ENCODE measurements at places on chromosomes 13 and 19. TPM values are rescaled to one million over a fixed set of nuclear protein-coding genes. Genes with fewer than 3 reads are reported as not detected.

LRCH1 gene
- polyA plus RNA-seq, result 7.5 TPM

GRCh38 chr19:17871878-17872250 is at the start of gene SLC5A5:
Gene SLC5A5 (plus strand): TSS chr19:17871945. CDS start chr19:17872320, 375 bp downstream.
- no peak for DNase-seq

ZNF805 gene
- polyA plus RNA-seq, result 0.46 TPM

B3GNT8 gene
- 6.1 TPM for polyA plus RNA-seq

GRCh38 chr13:33206425-33206824 is 79.1 kb downstream of the STARD13 start:
- no peak for DNase-seq

FUT3 gene
- polyA plus RNA-seq, result 2.0 TPM

GRCh38 chr13:46553521-46553885 is 533 bp downstream of the LRCH1 start:
- no peak for DNase-seq

CBARP gene
- 0.28 TPM for polyA plus RNA-seq

HSD17B14 gene
- polyA plus RNA-seq, result 9.8 TPM

CYP4F2 gene
- polyA plus RNA-seq, result not detected

NKPD1 gene
- polyA plus RNA-seq, result not detected

- no peak for DNase-seq
These were observed 85.3 kb upstream of the FRY start for GRCh38 chr13:31946091-31946770.

GRCh38 chr13:74730556-74731331 is 596.5 kb upstream of the KLF12 start:
- DNase-seq, result no peak

DNA sequence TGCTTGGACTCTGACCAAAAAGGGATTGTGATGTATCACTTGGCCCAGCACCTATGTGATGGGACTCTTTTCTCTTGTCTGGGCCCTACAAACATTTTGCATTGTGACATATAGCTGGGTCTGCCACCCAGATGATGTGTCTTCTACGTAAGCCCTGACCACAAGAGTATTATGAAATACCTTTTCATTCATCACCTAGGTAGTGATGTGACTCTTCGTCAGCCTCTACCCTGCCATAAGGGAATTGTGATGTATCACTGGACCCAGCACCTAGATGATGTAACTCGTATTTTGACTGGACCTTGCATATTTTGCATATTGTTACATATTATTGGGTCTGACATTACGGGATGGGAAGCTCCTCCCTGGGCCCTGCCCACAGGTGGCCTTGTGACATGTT is 29.7 kb upstream of the ZNF681 start:
- no peak for DNase-seq

DNA sequence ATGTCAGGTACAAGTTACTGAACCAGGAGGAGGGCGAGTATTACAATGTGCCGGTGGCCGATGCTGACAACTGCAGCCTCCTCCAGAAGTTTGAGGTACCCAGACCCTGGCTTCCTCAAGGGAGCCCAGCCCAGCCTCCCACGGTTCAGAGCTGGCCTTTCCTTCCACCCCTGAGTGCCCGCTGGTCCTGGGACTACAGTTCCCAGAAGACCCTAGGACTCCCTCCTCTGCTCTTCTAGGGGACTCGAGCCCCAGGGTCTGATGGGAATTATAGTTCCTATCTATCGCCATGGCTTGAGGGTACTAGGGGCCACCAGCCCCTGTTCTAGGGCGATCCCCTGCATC is 11.0 kb downstream of the PRKCG start:
- no peak for DNase-seq

GRCh38 chr19:10182847-10183246 is 11.9 kb downstream of the DNMT1 start:
- DNase-seq, result no peak

TMEM255B gene
- 6.7 TPM for polyA plus RNA-seq

FBXL12 gene
- polyA plus RNA-seq, result 12.3 TPM

CXCL17 gene
- 441 TPM for polyA plus RNA-seq

GRCh38 chr19:35059006-35059798 is 17.7 kb downstream of the HPN start:
- no peak for DNase-seq

DNA sequence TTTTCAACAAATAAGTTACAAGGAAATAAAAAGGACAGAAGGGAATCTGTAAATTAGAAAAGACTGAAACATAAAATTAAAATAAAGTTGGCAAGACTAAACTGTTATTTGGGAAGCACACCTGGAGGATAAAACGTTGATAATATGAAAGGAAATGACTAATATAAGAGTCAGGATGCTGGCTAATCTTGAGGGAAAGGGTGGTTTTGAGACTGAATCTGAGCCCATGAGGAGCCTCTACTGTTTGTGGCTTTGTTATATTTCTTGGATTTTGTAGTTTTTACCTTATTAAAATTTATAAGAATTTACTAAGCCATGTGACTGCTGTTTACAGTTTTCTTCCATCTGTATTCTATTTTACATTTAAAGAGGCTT is 718.0 kb upstream of the SPRY2 start:
- no peak for DNase-seq

DNA sequence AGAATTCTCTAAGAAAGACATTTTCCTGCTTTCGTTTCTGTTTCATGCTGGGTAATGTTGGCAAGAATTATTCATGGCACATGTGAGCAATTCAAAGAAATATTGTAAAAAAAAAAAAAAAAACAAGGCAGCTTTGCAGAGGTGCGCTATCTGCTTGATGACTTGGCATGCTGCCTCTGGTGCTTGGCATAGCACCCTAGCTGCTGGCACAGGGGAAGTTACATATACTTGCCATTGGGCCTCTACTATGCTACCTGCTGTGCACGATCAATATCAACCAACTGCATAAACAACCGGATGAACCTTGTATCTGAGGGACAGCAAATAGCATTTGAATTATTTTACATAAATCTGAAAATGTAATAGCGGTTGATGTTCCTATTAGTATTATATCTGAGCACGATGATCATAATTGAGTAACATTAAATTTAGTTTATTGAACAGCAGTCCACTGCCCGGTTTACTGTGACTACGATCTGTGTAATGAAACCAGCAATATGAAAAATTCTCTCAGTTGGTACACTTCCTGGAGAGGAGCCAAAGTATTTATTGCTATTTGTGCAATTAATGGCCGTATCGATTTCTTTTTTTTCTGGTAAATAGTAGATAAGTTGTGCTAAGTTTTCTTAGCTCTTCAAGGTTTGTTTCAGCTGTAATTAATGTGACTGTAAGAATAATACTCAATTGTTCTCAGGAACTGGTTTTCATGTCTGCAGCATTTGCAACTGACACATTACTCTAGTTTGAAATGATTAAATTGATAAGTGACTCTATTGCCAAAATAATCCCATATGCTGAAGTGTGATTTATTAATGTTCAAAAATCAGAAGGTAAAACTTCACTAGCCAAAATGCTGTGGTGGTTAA is 717.3 kb downstream of the DACH1 start:
- peak; percentile 59 for DNase-seq

- DNase-seq, result peak; percentile 11
These were observed 1157.2 kb downstream of the OLFM4 start for GRCh38 chr13:54185785-54186184.

GRCh38 chr13:105333416-105333815 is 1202.0 kb downstream of the EFNB2 start:
- no peak for DNase-seq

- peak; percentile 60 for DNase-seq
These were observed 16.2 kb upstream of the PRODH2 start for GRCh38 chr19:35828692-35829301.

DNA sequence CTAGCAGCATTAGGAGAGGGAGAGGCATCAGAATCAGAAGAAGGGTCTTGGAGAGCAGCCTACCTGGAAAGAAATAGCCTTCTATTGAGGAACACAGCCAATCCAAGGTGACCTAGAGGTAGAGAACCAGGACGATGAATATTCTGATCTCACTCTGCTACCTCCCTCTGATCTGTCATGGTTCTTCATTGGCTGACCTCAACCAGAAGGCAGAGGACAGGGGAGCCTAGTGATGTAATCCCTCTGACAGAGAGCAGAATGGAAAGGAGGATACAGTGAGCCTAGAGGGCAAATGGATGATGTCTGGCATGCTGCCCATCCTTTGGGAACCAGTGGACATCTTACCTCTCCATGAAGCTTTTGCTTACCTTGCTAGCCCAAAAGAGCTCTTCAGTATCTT is 3.6 kb downstream of the ZNF507 start:
- DNase-seq, result no peak

AMH gene
- 0.50 TPM for polyA plus RNA-seq

- DNase-seq, result peak; percentile 95
These were observed 12.9 kb downstream of the SPC24 start for GRCh38 chr19:11142528-11143171.

GRCh38 chr19:18172331-18173053 is 1.1 kb upstream of the IFI30 start:
- DNase-seq, result no peak

DNA sequence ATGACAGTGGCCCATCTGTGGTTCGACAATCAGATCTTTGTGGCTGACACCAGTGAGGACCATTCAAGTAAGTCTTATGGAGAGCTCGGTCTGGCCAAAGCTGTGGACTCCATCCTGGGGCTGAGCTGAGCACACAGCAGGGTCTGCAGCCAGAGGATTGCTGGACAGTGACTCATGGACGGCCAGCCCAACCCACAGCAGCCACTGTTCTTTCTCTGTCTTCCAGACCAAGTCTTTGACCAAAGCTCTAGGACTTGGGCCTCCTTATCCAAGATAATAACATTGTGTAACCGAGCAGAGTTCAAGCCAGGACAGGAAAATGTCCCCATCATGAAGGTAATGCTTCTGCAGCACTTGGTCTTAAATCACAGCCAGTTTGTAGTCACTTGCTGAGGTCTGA is 12.4 kb downstream of the ATP12A start:
- no peak for DNase-seq

PLEKHF1 gene
- 8.4 TPM for polyA plus RNA-seq

DNA sequence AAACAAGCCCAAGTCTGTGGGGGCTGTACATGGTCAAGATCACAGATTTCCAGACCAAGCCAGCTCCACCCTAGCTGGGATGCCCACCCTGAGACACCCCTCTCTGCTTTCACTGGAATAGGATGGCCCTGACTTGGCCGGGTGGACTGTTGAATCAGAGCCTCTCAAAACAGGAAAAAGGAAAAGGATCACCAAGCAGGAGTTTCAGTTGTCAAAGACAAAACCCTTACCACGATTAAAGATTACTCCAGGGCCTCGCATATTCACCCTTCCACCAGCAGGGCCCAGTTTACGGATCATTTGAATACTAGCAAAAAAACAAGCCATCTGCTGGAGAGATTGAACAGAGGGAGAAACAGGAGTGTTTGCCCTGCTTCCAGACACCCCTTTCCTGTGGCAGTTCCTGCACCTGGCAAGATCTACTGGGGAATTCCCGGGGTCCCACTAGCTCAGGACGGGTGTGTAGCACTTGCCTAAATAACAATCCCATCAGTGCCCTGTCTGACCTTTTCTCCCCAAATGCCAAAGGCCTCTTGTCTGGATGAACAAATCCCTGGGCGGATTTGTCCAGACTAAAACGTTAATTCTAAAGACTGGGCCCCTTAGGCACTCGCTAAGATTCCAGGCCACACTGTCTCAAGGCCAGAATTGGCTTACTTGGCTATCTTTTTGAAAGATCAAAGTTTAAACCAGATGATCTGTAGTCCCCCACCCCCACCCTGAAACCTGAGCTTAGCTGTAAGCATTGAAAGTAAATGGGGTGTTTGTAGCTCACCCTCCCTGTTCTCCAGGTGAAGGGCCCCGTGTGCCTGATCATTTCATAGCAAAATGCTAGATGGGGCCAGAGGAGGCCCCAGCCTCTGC is 38.4 kb downstream of the ACTN4 start:
- DNase-seq, result no peak

ATP8B3 gene
- 1.4 TPM for polyA plus RNA-seq

GRCh38 chr13:26949701-26950502 is 189.3 kb upstream of the GPR12 start:
- DNase-seq, result peak; percentile 26

GRCh38 chr13:48118030-48118429 is 23.1 kb upstream of the MED4 start:
- no peak for DNase-seq

- no peak for DNase-seq
These were observed 628.8 kb downstream of the SLITRK6 start for GRCh38 chr13:85170372-85170771.

CGB3 gene
- polyA plus RNA-seq, result not detected

GRCh38 chr13:27826379-27827353 is 34.4 kb downstream of the GSX1 start:
- DNase-seq, result peak; percentile 95

RDH13 gene
- 22.0 TPM for polyA plus RNA-seq
